ENCODE measurements at places on chromosomes 3 and 15.

DNA sequence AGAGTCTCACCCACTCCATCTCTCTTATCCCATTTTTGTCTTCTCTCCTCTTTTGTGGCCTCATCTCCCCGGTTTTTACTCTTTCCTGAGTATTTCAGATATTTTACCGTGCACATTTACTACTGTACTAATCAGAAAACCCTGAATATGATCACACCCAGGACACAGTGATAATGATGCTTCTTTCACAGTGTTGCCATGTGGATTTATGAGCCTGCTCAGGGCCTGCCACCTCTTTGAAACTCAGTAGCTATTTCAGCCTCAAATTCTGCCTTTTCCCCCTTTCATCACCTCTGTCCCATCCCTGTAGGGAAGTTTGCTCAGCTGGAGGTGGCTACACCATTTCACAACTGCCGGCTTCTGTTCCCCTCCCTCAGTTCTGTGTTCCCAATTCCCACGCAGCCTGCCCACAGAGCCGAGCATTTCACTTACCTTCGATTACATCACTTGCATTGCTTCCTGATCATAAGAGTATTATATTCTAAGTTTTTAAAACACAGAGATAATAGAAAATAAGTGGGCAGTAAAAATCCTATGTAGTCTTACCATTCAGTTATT, 33.2 kb downstream of the ARNT2 start:
- no peak for DNase-seq

DNA sequence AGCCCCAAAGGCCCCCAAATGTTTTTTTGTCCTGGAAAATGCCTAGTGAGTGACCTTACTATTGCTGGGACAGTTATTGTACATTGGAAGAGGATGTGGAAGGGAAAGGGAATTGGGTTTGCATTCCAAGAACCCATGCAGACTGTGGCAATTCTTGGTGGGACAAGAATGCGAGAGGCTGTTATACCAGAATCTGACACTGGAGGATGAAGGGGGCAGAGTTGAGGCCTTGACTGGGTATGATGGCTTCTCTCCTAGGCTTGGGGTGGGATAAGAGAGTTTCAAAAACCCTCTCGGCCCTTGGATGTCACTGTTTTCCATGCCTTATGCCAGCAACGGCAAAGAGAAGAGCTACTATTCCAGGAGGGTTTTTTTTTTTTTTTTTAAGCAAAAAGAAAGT, 25.3 kb downstream of the IL16 start:
- DNase-seq: no peak

- DNase-seq: no peak
These were observed 140.0 kb upstream of the MLF1 start for GRCh38 chr3:158430968-158431367.

DNA sequence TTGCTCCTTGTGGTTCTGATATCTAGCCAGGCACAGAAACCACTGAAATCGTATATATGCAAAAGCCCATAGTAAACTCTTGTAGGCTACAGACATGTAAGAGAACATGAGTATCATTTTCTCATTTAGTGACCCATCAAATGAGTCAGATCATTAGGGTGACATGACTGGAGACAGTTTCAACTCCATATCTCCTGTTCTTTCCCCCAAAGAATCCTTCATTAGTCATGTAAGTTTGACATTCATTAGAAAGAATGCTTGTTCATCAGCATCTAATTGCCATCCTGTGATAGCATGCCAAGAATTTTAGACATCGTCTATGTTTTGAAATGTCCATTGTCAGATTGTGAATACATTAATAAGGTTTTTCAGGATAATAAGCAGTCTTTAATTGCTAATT, 264.9 kb upstream of the TPM1 start:
- no peak for DNase-seq

- no peak for DNase-seq
These were observed 85.5 kb downstream of the VPS13C start for GRCh38 chr15:61974759-61975158.

GRCh38 chr15:69804786-69805185, 292.9 kb downstream of the TLE3 start:
- no peak for DNase-seq

DNA sequence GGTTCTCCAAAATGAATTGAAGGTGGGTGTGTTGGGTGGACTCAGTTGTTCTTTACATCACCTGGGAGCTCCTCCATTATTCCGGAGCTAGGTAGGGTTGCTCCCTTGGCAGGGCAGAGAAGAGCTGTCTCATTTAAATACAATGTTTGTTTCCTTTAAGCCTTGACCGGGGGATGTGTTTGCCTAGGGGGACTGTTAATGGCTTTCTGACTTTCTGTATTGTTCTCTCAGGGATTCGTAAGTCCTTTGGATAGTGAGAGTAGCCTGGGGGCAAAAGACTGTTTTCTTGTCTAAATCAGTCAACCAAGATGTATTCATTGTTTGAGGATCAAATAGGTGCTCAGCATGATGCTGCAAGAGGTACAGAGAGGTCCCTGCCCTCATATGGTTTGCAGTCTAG, 71.1 kb downstream of the CDAN1 start:
- no peak for DNase-seq
